NCI-H1105 treated with DMSO at 0.1 percent for 48 hours (cell line): ENCODE measurements at places on chromosomes 2 and 18.
A peak's percentile ranks its signal among the peaks of the same experiment; 100 is the strongest.

DNA sequence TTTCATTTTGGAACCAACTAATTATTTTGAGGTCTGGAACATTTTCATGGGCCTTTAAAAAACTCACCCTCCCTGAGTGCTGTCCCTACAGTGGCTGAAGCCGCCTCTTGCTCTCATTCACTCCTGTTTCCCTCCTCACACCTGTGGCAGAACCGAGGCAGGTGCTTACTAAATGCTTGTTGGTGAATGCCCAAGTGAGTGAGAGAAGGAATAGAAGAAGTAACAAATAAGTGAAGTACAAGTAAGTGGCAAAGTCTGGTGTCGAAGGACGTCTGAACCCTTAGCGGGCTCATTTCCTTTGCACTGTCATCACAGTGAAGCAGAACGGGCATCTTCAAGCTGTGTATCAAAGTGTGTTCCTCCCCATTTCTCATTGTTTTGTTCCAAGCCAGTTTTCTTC is 135.2 kb downstream of the RHBDD1 start:
- no peak for DNase-seq

DNA sequence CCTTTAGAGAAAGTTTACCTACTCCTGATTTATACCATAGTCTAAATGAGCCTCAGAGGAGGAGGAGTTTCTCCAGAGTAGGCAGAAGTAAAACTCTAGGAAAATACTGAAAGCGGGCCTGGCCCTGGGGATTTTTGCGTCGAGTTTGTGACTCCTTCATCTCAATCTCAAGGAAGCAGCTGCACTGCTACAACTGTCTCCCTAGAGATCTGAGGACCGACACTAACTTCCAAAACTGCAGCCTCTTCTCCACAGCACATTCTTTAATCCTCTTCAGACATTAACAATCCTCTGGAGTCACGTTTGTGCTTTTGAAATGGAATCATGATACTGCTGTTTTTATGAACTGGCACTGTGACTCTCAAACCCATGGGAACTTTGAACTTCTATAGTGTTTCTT is 281.4 kb downstream of the KCNS3 start:
- DNase-seq, result no peak

GRCh38 chr18:57004366-57005121 is 142.3 kb upstream of the BOD1L2 start:
- DNase-seq, result peak; percentile 31

GRCh38 chr2:28403370-28403956 is 10.8 kb downstream of the FOSL2 start:
- peak; percentile 79 for DNase-seq

GRCh38 chr2:74099271-74099670 is 48.4 kb downstream of the BOLA3 start:
- no peak for DNase-seq

DNA sequence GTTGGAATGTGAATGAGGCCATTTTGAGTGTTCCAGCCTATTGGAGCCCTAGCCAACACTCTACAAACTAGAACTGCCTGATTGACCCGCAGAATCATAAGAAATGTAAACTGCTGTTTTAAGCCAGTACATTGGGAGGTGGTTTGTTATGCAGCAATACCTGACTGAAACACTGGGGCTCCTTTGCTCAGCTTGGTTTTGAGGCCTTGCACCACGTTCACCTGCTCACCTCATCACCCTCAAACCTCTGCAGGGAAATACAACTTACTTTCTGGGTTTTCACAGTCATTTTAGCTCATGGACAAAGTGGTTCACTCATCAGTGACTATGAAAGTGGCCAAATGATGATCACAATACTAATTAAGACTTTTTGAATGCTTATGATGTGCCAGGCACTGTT is 10.9 kb upstream of the DARS1 start:
- no peak for DNase-seq

DNA sequence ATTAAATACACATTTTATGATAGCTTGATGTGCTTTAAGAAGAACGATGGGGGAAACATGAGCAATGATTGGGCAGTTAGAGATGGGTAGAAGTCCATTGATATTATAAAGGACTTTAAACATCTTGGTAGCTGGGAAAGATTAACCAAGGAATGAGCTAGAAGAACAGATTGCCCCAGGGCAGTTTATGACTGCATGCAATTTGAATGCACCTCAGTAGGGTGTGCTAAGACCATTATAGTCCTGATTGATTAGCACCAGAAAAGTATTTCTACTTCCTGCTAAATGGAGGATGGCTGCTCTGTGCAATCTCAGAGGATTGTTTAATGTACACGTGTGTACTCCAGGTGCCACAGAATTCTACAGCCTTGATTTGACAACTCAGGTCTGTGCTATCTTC is 641.9 kb downstream of the CNTNAP5 start:
- DNase-seq, result no peak

DNA sequence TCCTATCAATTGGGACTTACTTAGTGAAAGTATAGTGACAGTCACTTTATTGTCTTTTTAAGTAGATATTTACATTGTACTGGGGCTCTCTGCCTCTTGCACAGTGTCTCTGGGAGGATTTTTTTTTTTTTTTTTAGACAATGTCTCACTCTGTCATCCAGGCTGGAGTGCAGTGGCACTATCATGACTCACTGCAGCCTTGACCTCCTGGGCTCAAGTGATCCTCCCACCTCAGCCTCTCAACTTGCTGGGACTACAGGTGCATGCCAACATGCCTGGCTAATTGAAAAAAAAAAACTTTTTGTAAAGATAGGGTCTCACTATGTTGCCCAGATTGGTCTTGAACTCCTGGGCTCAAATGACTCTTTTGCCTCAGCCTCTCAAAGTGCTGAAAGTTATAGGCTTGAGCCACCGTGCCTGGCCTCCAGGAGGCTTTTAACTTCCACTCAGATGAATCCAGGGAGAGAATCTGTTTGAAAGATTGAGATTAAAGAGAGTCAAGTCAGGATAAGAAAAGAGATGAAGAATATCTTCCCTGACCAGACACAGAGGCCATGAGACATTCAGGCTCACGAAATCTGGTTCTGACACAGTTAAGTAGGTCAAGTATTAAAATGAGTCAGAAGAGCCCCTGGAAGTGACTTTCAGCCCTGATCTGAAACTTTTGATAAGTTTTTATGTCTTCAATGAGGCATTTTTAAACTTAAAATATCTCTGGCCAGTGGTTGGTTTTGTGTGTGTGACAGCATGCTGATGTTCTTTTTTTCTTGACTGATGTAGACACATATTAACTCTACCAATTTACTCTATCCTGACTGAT is 18.3 kb downstream of the ARHGEF33 start:
- no peak for DNase-seq

GRCh38 chr2:219442256-219443015 is 7.8 kb downstream of the SPEG start:
- no peak for DNase-seq

DNA sequence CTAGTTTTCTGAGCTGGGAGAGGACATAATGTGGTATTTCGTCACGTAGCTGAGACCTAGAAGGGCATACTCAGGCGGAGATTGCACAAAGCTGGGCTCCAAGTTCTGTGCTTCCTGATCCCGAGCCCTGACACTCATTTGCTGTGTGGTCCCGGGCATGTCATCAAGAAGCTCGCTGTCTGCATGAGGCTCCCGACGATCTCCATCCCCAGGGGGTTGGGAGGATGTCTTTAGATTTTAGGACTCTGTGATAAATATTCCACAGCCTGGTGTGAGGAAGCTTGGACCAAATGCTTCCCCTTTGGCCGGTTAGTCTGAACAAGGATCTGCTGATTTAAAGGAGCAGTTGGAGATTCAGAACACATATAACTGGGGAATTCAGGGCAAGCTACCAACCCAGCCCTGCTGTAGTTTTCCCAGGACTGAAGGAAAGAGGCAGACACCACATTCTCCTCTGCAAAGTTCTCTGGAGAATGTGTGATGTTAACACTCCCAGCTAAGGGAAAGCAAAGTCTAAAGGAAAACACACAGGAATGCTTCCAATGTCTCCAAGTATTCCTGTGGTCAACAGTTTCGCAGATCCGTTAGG is 2.3 kb downstream of the KCNE4 start:
- DNase-seq, result no peak

DNA sequence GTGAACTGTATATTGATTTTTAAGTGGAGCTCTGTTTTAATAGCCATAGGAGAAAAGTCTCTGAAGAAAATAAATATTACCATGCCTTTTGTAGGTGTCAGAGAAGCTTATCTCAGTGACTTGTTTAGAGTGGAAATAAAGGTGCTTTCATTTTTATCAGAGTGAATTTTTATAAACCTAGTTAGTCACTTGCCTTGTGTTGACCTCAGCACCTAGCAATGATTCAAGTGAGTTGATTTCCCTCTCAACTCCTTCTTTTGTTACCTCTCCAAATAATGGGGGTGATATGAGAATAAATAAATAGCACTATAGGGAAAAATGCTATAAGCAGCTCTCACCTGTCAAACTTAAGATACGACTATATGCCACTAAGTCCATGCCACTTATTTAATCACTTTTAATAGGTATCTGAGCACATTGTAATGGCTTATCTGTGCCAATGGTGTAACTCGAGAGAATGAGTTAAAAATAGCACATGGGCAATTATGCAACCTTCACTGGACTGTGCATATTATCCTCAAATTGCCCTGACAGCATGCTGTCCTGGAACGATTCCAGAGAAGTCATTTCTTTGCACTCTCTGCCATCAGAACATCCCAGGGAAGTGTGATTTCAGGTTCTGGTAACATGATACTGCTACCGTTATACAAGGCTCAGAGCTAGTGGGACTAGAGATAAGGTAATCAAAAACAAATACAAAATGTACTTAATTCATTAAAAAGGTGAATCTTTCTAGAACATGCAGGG is 290.8 kb downstream of the CCDC85A start:
- DNase-seq, result peak; percentile 97

GRCh38 chr2:45533771-45534170 is 77.3 kb downstream of the SRBD1 start:
- DNase-seq, result no peak

DNA sequence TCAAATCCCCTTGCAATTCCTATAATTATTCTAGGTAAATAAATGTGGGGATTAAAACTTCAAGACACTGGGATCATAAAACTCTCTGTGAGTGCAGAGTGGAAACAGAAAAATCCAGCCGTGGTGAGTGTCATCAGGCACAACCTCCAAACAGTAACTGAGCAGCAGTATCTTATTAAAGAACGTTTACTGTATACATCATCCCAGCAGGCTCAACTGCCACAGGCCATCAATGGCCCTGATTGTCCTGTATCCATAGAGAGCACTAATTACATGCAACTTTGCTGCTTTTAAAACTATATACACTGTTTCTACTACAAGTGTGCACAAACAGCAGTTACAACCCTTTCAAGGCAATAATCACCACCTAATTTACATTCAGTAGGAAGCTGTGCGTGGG is 23.9 kb downstream of the GAREM1 start:
- peak; percentile 49 for DNase-seq

DNA sequence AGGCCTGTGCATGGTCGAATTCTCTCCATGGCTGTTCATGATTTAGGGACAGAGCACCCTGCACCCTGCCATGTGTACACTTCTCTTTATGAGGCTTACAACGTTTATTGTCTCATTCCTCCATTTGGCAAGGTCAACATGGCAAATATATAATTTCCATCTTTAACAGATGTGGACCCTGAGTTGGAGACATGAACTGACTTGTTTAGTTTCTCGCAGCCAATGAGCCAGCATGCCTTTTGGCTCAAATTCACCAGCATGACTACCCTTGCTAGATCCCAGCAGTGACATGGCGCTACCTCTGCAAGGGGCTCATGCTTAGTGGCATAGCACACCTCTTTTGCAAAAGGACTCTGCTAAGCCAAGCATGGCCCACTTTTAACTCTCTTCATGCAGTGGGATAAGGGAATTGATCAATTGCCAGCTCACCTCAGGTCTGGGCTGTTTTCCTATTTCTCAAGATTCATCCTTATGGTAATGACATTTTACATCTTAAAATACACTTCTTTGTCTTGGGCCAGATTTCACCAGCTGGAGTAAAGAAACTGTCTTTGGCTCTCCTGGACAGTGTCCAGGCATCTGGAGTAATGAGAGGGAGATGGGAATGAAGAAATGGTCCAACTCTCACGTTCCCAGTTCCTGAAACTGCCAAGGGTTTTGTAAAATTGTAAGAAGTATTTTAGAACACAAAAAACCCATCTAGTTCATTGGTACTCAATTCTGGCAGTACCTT is 159.5 kb downstream of the SETBP1 start:
- DNase-seq, result peak; percentile 90

DNA sequence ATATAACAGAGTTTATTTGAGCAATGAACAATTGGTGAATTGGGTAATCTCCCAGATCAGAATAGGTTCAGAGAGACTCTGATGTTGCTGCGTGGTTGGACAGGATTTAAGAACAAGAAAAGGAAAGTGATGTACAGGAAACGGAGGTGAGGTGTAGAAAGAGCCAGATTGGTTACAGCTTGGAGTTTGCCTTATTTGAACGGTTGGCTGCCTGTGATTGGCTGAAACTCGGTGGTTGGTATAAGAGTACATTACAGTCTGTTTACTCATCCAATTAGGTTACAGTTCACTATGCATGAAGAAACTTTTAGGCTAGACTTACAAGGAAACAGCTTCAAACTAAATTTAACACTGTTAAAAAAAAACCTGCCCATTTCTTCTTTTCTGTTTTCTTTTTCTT is 68.0 kb upstream of the CABLES1 start:
- no peak for DNase-seq

DNA sequence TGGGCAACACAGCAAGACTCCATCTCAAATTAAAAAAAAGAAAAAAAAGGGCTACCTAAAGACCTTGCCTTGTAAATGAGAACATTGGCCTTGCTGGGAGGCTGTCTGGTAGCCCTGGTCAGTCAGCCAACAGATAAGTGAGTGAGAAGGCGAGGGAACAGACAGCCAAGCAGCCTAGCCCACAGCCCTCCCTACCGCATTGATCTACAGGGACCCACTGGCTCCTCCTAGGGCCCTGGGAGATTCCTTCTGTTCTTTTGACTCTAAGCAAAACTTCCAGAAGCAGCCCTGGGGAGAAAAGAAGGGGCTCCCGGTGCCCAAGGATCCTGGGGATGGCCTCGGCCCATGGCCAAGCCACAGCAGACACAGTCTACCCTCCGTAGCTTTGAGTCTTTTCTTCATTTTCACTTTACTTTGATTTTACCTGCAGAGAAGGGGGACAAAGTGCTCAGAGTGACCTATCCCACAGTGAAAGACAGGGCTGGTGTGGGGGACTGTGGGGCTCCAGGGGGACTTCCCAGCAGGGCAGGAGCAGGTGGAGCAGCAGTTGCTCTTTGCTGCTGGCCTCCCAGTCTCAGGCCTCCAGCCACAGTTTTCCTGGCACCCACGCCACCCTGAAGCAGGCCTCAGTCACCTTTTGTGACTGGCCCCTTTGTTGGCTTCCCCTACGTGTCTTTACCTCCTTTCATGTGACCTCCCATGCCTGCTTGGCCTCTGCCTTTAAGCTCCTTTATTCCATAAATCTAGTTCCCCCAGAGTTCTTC is 5.1 kb downstream of the CEP68 start:
- DNase-seq, result no peak

DNA sequence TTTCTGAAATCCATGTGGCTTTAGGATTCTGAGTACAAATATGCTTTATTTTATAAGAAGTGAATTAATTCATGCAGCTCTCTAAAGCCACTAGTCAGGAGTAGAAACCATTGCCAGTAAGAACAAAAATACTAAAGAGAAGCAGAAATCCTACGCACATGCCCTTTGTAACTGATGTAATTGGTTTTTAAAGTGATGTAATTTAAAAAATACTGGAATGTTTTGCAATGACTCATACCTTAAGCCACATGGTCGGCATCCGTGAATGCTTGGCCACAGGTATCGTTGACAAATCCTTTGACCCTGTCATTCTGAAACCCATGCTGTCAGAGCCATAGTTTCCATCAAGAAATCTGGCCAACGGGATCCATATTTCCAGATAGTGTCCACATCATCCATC is 213.3 kb downstream of the ACKR3 start:
- no peak for DNase-seq
